GM19239 (cell line): ENCODE measurements at places on chromosomes 13 and 19.

- no peak for DNase-seq
These were observed 72.8 kb downstream of the GNG7 start for GRCh38 chr19:2629491-2630351.

DNA sequence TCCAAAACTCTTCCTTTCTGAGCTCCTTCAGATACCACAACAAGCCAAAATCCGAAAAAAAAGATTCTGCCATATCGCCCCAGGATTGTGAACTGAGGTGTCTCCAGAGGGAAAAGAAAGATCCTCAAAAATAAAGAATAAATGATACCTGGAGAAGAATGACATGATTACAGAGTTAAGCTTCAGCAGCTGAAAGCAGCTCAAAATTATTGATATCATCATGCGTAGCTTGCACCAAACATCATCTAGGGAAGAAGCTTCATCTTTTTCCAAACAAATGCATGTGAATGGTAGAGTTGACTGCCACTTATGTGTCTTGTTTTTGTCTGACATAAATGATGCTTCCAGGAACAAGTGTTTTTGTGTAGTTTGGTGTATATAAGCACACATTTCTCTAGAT, at the start of gene NLRP9:
Gene NLRP9 (minus strand): TSS at position 101 of the 400 bp plus-strand sequence. CDS start 28 bp downstream, at position 73.
- no peak for DNase-seq

- DNase-seq: no peak
These were observed 9.6 kb downstream of the ZNF426 start for GRCh38 chr19:9528757-9529336.

DNA sequence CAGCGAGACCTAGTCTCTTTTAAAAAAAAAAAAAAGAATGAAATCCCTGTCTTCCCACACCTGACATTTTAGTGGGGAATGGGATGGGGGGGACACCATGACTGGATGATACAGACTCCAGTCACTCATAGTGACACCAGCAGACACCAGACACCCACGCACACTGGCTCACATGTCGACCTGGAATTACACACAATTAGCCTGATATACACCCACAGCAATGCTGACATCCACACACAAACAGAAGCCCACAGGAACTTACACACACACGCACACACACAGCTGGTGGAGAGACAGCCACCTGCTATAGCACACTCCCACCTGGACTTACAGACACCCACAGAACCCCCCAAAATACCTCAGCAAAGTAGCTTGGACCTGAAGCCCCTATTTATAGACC, 8.3 kb upstream of the NANOS3 start:
- no peak for DNase-seq

GRCh38 chr19:48524221-48524620, 12.6 kb upstream of the LMTK3 start:
- no peak for DNase-seq

- no peak for DNase-seq
These were observed 89.7 kb downstream of the ZAR1L start for GRCh38 chr13:32225481-32225931.

DNA sequence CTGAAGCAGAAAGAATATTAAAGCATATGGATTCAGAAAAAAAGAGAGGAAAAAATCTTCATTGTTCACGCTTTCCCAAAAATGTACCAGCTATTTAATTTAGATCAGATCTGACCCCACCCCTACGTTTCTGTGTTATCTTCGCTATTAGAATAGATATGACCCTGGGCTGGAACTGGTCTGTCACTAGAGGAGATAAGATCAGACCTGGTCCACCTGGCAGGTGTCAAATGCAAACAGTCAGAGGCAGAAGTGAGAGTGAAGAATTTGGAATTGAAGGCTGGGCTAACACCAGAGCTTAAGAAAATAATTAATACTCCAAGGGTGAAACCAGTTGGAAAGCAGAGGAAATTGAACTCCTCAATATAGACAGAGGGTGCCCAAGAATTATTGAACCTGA, 30.0 kb upstream of the MBNL2 start:
- DNase-seq: no peak

GRCh38 chr19:13015361-13016223, 20.3 kb downstream of the NFIX start:
- DNase-seq: no peak

GRCh38 chr13:76446191-76446590, 440.0 kb downstream of the KCTD12 start:
- no peak for DNase-seq

DNA sequence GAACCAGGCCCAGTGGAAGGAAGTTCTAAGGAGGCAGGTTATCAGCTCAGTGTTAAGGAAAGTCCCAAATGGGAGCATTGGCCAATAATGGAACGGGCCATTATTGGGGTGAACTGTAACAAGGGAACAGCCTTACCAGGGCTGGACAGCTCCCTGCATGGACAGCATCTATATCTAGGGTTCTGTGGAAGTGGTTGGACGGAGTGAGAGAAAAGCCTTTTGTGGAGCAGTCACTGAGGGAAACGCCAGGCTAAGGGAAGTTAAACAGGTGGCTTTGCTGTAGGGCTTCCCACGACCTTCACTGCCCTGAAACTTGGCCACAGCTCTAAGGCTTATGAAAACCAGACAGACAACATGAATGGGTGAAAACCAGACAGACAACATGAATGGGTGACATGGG, 17.0 kb downstream of the POU2F2 start:
- no peak for DNase-seq

DNA sequence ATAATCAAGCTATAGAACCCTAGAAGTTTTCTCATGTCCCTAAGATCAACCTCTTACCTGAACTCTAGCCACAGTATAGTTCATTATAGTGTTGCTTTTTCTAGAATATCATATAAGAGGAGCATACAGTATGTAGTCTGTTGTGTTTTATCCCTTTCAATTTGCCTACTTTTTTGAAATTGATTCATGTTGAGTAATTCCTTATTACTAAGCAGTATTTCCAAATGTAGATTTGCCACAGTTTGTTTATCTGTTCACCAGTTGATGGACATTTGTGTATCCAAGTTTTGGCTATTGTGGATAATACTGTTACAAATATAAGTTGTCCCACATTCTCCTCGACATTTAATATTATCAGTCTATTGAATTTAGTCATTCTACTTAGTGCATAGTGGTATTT, 138.0 kb downstream of the LMO7 start:
- no peak for DNase-seq

DNA sequence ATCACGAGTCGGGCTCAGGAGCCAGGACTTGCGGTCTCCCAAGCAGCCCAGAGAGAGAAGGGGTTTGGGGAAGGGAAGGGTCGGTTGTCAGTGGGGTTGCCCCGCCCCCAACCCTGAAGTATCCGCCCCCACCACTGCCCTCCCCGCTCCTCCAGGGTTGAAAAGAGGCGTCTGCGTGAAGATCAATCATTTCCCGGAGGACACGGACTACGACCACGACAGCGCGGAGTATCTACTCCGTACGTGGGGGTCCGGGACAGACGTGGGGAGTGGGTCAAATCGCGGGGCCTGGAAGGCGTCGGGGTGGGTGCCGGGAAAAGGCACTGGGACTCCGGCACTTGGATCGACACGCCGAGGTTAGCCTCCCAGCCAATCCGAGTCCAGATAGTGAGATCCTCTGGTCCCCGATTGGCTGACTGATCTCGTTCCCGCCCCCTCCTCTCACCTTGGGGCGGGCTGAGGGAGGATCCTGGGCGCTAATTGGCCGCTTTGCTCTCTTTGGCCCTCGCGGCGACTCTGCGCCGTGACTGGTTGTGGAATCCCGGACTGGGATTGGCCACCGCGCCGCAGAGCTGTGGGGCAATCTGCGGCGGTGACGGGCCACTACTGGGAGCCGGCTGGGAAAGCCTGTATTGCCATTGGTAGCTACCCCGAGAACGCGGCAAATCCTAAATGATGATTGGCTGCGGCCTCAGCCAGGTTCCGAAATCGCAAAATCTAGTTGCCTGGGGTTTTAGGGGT, 13.3 kb upstream of the CACNG6 start:
- no peak for DNase-seq

DNA sequence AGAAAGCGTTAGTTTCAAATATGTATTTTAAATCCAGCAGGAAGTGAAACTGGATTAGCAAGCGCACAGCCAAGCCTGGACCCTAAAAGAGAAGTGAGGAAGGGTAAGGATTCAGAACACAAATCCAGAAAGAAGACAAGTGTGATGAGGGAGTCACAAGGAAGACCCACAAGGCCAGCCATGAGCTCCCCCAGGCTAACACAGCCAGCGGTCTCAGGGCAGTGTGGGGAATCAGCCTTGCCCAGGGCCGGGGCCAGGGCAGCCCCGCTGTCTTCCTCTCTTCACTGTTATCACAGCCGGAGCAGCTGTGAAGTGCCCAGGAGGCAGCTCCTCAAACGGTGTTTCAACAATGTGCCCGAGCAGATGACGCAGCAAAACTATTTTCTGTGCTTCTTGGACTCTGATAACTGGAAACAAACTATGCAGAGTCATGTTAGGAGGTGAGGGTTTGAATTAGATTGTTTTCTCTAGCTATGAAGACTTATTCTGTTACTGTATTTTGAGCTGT, 12.2 kb upstream of the CDC16 start:
- DNase-seq: no peak

DNA sequence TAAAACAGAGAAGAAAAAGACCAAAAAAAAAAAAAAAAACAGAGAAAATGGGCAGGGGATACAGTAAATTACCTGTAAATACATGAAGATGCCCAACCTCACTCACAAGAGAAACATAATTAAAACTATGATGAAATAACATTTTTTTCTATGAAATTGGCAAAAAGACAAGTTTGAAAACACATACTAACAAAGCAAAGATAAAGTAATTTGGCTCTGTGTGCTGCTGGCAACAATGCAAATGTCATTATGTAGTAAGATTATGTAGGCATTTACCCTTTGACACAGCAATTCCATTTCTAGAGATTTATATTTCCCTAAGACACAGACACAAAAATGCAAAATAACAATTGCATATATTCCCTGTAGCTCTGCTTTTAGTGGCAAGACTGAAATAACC, 20.2 kb downstream of the ZC3H13 start:
- no peak for DNase-seq

- DNase-seq: no peak
These were observed 9.1 kb downstream of the GRIN3B start for GRCh38 chr19:1009041-1009980.

GRCh38 chr13:91106565-91106964, 240.9 kb upstream of the MIR17HG start:
- no peak for DNase-seq

GRCh38 chr13:44622261-44622660, 46.1 kb upstream of the TSC22D1 start:
- DNase-seq: no peak

GRCh38 chr19:29364224-29364726, 151.3 kb upstream of the UQCRFS1 start:
- DNase-seq: no peak

DNA sequence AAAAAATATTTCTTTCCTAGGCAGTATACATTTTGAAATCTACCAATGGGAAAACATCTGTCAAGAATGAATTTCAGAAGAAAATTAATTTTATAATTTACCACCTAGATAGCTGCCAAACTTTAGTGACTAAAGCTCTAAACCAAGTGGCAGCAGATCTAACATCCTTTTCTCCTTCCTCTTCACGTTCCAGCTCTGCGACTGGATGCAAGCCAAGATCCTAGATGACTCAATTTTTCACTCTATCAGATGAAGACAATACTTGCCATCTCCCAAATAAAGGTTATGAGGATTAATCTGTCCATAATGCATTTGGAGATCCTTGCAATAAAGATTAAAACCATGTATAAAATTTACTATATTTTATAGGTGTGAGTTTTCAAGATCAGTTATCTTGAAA, 66.7 kb upstream of the MIR17HG start:
- DNase-seq: no peak

DNA sequence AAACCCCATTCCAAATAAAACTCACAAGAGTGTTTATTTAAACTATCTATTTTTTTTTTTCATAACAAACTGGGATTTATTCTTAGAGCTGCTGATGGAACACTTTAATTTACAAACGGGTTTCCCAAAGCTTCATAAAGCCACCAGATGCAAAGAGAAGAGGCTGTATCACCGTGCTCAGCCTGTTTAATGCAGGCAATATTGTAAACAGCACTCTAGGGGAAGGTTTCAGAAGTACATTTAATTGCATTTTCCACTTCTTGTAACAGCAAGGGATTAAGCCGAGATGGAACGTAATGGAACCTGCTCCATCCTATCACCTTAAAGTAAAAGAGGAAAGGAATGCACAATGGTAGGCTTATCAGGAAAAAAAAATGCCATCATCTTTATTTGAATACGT, 550.6 kb upstream of the ARGLU1 start:
- DNase-seq: no peak
